ENCODE measurements at places on chromosomes 2 and 18.

DNA sequence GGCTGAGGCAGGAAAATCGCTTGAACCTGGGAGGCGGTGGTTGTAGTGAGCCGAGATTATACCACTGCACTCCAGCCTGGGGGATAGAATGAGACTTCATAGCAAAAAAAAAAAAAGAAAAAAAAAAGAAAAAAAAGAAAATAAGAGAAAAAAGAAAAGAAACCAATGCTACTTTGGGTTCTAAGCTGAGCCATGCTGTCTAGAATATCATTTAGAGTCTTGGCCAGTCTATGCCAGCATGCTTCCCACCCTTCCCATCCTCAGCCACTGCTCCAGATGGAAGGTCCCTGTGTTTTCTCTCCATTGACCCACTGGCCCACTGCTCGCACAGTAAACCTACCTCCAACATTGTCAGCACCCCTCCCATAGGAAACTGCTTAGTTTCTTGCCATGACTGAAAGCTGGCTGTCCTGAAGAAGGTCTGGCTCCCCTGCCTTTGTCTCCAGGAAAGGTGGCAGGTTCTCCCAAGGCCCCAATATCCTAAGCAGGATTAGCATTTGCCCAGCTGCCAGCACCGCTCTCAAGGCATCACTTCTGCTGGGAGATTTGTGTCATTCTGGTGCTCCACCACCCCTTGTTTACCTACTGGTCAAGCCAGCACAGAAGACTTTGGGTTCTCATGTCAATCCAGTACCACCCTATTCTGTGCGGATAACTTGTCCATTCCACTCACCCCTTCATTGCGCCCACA lies 47.3 kb upstream of the PAPOLG start:
- no peak for DNase-seq

DNA sequence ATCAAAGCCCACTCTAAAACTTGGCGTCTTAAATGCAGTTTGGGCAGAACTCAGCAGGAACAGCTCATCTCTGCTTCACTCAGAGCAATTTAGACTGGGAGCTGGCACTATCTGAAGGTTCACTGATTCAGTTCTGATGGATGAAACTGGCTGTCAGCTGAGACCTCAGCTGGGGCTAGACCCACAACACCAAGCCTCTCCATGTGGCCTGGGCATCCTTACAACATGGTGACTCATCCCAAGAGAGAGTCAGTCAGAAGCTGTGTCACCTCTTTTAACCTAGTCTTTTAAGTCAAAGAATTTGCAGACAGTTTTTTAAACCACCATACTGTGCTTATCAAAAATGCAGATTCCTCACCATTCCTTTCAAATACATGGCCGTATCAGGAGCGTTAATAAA lies 62.6 kb upstream of the ZNF397 start:
- no peak for DNase-seq

DNA sequence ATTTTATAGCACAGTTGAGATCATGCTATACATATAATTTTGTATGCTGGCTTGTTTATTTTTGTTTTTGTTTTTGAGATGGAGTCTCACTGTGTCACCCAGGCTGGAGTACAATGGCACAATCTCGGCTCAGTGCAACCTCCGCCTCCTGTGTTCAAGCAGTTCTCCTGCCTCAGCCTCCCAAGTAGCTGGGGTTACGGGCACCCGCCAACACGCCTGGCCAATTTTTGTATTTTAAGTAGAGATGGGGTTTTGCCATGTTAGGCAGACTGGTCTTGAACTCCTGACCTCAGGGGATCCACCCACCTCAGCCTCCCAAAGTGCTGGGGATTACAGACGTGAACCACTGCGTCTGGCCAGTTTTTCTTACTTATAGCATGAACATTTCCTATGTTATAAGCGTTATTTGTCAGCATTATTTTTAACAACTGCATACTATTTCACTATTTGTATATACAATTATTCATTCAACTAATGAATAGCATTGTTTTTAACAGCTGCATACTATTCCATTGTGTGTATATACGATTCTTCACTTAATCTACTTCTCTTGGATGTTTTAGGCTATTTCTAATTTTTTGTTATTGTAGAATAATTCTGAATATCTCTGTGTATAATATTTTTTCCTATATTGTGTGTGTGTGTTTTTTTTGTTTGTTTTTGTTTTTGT lies 3.5 kb downstream of the EHD3 start:
- no peak for DNase-seq

GRCh38 chr2:25230198-25230947 lies 62.0 kb upstream of the POMC start:
- no peak for DNase-seq

- DNase-seq, result no peak
These were observed 5.8 kb downstream of the TWIST2 start for GRCh38 chr2:238853721-238854120.

DNA sequence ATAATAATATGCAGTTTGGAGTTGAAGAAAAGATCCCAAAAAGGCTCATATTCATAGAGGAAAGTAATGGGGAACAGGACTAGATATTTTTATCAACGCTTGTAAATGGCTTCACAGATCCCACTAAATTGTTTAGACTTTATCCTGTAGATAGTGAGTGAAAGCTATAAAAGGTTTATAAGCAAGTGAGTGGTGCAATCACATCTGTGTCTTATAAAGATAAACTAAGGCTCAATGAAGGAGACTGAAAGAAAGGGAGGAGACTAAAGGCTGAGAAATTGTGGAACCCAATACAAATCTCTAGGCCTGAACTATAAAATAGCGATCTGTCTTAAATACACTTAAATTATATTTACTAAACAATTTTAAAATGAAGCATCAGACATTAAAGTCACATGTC lies 7.7 kb downstream of the SP3 start:
- DNase-seq, result no peak

DNA sequence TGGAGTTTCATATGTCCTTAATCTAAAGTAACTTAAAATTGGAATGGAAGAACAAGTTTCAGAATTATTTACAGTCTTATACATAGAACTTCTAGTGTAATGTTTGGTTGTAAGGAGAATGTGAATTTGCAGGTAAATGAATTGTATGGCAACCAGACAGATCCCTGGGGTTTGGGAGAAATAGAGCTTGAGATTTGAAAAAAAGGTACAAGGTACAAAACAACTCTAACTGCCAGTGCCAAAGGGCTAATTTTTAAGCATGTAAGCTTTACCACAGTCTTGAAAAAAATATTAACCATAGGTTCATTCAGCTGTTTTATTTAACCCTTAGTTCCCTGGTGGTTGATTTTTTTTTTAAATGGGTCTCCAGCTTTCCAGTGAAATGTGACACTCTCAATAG lies 103.3 kb downstream of the ICA1L start:
- no peak for DNase-seq

DNA sequence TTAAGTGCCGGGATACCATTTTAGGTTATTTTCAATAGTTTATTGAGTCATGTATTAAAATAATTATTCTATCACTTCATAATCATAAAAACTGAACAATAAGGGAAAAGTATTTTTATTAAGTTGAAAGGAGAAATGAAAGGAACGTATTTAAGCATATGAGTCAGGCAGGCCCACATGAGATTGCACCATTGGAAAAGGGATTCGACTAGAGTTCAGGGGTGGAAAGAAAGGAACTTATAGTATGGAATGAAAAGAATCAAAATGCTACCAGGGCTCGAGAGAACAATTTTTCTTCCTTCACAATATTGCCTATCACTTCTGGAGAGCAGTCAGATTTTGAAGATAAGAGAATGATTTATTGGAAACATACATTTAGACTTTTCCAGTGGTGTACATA lies 516.5 kb upstream of the NETO1 start:
- no peak for DNase-seq

GRCh38 chr2:134020608-134021007 lies 233.3 kb upstream of the MGAT5 start:
- no peak for DNase-seq

GRCh38 chr2:46248171-46248570 lies 49.0 kb upstream of the EPAS1 start:
- no peak for DNase-seq

DNA sequence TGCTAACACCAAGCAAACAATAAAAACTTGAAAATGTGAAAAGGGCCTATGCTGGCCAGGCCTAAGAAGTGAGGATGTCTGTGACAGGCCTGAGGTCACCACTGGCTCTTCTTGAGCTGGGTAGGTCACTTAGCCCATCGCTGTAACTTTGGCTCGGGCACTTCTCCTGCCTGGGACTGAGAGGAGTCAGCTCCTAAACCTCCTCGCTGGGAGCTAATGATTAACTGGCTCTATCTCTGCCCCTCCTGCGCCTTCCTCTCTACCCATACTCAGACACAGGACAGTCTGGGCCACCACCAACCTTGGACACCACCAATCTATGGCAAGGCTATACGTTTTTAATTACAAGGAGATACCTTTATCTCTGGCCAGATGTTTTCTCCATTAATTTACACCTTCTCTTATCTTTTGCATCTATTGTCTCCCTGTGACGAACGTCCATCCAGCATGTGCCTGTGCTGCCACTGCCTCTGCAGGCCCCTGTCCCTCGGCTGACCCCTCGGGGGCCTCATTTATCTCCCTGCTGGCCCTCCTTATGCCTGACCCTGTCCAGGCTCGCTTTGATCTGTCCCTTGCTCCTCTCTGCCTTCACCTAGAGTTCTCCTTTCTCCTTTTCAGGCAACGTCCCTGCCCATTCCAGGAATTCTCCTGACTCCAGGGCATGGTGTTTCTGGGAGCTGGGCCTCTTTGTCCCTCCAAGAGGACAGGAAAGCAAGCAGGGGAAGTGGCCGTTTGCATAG lies 149.1 kb upstream of the GATA6 start:
- DNase-seq, result no peak

DNA sequence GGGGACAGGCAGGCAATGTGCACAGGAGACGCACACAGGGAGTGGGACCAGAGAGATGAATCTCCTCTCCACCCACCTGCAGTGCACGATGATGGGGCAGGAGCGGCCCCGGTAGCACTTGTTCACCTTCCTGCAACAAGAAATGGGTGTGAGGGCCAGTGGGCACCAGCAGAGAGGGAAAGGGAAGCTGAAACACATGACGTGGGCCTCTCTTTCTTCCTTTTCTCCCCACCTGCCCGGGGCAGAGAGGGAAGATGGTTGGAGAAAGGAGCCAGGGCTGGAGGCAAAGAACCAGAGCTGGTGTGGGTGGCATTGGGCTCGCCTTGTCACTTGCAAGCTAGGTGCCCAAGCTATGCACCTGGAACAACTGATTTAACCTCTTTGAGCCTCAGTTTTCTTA lies 12.2 kb downstream of the DNAJB2 start:
- DNase-seq, result no peak

DNA sequence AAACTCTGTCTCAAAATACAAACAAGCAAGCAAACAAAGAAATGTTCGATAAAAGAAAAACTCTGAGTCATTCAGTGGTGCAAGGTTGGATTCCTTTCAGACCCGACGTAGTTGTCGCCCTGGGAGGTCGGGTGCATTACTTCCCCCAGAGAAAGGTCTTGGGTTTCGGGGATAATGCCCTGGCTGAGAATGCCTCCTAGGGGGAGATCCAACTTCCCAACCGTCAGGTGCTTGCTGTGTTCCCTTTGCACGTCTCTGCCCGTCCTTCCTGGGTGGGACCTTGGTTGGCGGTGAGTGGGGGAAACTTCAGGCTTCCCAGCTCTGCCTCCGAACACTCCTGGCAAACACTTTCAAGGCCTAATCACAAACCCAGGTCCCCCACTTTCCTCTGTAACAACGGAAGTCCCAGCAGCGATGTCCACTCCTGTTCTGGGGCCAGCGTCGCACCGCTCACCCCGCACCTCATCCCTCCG lies 609 bp downstream of the TPGS2 start:
- DNase-seq, result no peak

DNA sequence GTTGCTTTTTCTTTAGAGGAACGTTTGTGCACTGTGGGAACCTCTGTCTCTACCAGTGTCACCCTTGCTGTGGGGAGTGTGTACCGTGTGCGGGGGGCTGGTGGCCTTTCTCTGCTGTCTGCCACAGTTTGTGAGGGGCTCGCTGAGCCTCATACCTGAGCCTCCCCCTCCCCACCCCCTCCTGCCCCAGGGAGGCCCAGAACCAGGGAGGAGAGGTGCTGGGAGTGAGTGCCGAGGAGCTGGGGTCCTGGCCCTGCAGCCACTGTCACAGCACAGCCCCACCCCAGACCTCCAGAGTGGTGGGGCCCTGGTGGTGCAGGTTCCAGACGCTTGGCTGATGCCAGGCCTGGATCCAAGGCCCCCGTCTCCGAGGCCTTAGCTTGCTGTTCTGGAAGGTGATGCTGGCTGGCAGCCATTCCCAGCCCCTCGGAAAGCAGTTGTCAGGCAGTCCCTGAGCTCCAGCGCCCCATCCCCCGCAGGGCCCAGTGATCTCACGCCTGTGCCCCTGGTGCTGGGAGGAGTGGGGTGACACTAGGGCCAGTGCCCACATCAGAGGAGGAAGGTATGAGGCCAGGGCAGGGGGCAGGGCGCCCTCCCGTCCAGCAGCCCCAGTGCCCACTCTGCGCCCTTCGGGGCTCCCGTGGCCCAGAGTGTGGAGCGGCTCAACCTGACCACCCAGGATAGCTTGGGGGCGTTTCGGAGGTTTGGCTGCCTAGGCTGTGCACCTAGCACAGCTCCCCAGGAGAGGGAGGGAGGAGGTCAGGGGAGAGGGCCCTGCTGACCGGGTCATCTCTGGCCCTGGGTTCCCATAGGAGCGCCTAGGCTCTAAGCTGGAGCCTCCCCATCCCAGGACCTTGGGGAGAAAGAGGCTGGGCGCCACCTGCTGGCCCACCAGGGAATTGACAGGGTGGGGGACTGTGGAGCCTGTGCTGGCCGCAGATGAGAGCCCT lies 53.0 kb upstream of the ALPP start:
- DNase-seq, result no peak

GRCh38 chr2:61764035-61764800 lies 89.6 kb downstream of the FAM161A start:
- DNase-seq, result peak; percentile 94

DNA sequence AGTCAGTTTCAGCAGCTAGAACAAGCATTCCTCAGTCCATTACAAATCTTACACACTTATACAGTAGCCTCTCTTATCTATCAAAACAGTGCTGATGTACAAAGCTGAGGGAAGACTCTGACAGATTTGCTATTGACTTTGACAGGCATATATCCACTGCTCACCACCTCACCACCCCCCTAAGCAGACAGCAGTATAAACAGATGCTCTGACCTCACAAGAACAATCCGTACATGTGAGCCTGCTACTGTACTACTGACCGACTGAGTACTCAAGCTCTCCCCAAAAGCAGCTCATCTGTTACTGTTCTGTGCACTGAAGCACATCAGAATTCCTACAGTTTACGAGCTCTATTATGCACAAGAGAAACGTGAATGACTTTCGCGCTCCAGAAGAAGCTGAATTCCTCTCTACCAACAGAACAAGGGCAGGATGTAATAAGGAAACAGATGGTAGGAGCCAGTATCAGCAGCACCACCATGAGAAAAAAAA lies 95.6 kb upstream of the PDE1A start:
- DNase-seq, result no peak
